ENCODE measurements at places on chromosomes 2 and 18.

DNA sequence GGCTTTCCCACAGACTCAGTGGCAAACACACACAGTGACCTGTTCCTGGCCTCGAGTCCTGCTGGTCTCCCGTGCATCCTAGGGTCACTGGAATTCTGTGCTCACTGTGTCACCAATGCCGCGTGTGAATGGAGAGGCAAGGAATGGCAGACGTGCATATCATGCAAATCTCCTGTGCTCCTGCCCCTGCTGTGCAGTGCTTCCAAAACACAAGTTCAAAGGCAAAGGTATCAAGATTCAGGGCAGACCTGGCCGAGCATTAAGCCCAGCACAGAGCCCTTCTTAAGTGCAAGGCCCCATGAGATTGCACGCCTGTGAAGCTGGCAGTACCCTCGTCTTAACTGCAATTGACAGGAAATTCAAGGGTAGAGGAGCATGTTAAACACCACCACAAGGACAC lies 129.1 kb downstream of the NDUFA10 start:
- DNase-seq, result no peak

GRCh38 chr2:28950941-28951630 lies 30.0 kb upstream of the TOGARAM2 start:
- no peak for DNase-seq

GRCh38 chr2:85994897-85995647 lies 106.3 kb upstream of the ST3GAL5 start:
- peak; percentile 8 for DNase-seq

- DNase-seq, result no peak
Measured at GRCh38 chr18:79915161-79916127, 36.0 kb downstream of the SLC66A2 start.

GRCh38 chr2:12493031-12493513 lies 223.7 kb upstream of the TRIB2 start:
- DNase-seq, result no peak

DNA sequence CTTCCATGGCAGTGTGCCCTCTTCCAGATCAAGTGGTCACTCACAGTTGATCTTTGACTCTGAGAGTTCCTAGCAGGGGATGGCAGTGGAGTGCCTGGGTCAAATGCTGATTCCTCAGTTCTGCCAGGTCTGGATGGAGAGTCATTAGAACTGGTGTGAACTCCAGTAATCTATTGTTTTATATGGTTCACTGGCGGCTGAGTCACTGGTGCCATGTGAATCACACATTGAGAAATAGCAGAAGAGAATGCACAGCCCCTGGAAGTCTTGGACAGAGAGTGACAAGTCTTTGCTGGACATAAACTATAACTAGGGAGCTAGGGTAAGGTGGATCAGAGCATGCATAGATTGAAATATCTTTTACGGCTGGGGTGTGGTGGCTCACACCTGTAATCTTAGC lies 86.9 kb downstream of the EIF2AK3 start:
- no peak for DNase-seq

DNA sequence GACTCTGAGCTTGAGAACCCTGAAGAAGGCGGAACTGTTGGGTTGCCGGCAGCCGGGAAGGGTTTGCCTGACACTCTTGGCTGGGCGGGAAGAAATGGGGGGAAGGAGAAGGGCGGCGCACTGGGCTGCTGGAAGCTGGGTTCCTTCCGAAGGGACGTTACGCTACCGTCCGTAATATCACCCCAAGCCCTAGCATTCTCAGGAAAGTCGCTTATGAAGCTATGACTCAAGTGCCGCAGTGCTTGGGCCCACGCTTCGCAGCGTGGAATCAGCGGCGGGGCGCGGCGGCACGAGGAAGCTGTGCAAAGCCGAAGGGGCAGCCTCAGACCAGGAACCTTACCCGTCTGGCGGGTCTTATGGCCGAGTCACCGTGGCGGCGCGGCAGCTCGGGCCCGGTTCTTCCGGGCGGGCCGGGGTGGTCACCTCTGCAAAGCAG lies 50.2 kb upstream of the SIGLEC15 start:
- DNase-seq, result peak; percentile 57

- DNase-seq, result no peak
Measured at GRCh38 chr18:50594012-50594411, 34.1 kb downstream of the MAPK4 start.

- DNase-seq, result no peak
Measured at GRCh38 chr2:214019229-214019972, 391.5 kb upstream of the VWC2L start.

- DNase-seq, result no peak
Measured at GRCh38 chr2:110103061-110103961, 12.3 kb downstream of the MALL start.

All from MM.1S (cell line).